ENCODE measurements at places on chromosomes 13 and 19.

DNA sequence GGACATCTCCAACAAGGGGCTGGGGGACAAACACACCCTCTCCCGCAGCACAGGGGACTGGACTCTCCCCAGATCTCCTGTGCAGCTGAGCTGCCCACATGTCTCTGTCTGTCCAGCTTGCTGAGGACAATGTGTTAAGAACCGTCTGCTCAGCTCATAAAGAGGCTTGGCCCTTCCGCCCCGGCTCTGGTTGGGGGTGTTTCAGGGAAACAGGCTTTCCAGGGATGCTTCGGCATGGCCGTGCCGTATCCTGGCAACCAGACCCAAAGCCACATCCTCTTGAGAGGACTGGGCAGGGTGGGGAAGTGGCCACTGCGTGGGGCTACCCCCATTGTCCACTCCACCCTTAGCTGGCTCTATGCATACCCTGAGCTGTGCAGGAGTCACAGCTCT is 41.1 kb upstream of the CHST8 start:
- DNase-seq: no peak

DNA sequence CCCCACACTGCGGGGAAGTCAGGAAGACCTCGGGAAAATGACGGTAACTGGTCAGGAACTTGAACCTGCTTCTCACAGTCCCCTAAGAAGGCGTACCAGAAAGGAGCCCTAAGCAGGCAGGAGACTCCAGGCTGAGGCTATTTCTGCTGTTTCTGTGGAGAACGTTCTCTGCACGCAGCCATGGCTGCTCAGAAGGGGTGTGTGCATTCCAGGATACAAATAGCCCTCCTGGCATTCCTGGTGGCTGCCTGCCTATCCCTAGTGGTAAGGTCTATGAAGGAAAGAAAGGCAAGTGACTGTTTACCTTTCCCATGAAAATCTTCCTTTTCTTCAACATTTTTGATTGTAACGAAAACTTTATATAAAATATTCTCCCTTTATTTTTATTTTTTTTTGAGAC is 2.5 kb downstream of the SGCG start:
- no peak for DNase-seq

DNA sequence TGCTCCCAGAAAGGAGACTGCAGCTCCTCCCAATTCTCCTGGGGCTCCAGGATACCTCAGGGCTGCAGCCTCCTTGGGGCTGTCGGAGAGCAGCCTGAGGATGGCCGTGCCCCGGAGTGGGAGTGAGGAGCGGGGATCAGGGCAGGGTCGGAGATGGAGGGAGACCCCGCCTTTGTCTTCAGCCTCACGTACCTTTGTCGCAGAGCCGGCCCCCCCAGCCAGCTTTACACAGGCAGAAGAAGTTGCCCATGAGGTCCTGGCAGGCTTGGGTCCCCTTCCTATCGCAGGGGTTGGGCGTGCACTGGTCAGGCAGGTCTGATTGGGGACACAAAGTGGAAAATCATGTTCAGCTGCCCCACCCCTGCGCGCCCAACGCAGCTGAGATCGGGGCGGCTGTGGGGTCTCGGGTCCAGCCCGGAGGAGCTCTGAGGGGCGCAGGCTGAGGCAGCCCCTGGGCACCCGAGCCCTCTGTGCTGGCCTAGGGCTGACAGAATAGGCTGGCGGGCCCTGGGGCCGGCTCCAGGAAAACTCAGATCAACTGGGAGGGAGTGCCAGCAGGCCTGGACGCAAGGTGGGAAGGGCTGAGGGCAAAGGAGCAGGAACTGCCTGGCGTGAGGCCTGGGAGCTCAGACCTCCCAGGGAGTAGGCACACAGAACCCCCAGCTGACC is 24.2 kb downstream of the GAS6 start:
- DNase-seq: no peak

DNA sequence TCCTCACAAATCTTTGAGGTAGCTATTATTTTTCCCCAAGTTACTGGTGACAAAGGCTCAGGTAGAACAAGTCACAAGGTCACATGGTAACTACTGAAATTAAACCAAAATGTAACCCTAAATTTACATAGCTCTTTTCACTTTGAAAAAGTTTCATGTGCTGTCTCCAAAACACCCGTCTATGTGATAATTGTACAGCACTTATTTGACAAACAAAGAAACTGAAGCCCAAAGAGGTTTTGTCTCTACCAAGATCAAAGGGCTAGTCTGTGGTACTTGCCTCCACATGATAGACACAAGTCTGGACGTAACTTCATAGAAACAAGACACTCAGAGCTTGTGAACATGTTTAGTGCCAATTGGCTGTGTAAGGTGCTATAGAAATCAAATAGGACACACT is 108.3 kb downstream of the SACS start:
- DNase-seq: no peak

GRCh38 chr19:31499281-31500196 is 150.3 kb upstream of the TSHZ3 start:
- no peak for DNase-seq

DNA sequence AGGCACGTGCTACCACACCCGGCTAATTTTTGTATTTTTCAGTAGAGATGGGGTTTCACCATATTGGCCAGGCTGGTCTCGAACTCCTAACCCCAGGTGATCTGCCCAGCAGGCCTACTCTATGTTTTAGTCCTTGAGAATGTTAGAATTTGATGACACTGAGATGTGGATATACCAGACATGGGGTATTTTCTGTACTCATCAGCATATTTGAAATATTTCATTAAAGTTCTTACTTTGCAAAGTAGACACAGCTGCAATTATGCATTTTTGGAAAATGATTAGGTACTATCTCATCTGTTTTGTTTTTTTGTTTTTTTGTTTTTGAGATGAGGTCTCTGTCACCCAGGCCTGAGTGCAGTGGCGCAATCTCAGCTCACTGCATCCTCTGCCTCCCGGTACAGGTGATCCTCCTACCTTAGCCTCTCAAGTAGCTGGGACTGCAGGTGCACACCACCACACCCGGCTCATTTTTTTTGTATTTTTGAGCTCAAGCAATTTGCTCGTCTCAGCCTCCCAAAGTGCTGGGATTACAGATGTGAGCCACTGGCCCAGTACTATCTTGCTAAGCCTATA is 12.7 kb downstream of the SPINT2 start:
- no peak for DNase-seq

DNA sequence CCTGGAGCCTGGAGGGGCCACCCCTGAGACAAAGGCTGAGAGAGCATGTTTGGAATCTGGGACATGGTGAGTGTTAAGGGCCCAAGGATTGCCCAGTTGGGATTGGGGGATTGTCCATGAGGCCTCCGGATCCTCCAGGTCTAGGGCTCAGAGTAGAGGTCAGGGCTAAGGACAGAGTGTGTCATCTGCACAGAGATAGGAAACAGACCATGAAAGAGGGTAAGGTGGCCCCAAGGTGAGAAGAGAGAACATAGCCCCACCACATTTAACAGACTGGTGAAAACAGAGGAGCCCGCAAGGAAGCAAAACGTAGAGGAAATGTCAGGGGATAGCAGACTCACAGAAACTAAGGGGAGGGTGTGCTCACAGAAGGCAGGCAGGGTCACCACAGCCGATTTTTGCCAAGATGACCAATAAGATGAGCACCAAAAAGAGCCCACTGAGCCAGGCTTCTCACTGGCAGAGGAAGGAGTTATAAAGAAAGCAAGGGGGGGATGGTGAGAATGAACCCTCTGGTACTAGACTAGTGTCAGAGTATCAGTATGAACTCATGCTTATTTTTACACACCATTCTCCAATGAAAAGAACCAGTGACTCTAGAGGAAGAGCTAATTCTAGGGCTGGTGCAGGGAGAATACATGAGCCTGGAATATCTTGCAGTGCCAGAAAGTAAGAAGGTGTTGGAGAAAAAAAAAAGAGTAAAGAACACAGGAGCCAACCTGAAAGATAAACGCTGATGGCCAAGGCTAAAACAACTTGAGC is 17.5 kb downstream of the DYRK1B start:
- no peak for DNase-seq

DNA sequence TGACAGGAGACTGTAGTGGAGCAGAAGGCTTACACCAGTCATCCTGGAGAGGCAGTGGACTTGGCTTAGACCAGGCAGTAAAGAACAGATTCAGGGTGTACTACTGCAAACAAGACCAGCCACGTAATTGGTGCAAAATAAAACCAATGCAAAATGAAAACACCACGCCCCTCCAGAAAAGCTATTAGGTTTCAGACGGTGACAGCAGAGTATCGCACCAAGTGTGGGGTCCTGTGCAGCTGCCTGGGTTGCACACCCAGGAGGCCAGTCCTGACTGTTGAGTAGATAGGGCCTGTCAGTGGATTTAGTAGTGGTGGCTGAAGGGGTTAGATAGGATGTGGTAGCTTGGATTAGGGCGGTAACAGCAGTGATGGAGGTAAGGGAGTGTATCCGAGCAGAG is 5.4 kb upstream of the PRKACA start:
- DNase-seq: no peak

GRCh38 chr19:49468746-49469447 is 5.1 kb upstream of the FLT3LG start:
- peak; percentile 71 for DNase-seq

GRCh38 chr19:1270854-1271527 is 1.9 kb downstream of the CIRBP start:
- DNase-seq: no peak

- DNase-seq: no peak
These were observed 352.4 kb downstream of the SPRY2 start for GRCh38 chr13:79988573-79988972.

DNA sequence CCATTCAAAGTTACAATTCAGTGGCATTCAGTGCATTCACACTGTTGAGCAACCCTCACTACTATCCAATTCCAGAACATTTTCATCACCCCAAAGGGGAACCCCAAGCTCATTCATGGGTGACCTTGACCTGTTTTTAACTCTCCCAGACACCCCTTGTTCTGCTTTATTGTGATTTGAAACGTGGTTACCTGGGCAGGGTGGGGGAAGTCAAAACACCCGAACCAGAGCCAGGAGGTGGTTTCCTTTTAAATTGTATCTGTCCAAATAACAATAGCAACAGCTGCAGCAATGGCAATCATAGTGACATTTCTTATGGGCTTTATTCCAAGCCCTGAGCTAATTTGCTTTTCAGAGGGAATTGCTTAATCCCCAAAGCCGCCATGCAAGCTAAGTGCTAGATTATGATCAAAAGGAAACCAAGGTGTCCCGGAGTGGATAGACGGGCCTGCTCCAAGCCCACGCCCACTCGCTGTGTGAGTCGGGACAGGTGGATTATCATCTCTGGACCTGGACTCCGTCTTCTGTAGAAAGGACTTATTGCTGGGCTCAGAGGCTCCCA is 6.1 kb downstream of the PTGIR start:
- DNase-seq: no peak

DNA sequence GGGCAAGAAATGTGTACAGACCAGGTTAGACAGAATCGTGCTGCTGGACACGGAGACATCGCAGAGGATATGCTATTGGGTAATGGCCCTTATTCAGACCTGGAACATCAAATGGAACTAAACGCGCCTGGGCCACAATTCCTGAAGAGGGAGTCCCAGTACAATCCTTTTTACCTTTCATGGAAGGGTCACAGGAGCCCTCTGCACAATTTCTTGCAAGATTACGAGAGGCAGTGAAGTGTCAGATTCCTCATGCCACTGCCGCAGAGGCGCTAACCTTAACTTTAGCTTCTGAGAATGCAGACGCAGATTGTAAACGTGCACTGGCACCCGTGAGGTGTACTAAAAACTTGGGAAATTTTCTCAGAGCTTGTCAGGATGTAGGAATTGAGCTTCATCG is 18.1 kb downstream of the CLEC4M start:
- no peak for DNase-seq

DNA sequence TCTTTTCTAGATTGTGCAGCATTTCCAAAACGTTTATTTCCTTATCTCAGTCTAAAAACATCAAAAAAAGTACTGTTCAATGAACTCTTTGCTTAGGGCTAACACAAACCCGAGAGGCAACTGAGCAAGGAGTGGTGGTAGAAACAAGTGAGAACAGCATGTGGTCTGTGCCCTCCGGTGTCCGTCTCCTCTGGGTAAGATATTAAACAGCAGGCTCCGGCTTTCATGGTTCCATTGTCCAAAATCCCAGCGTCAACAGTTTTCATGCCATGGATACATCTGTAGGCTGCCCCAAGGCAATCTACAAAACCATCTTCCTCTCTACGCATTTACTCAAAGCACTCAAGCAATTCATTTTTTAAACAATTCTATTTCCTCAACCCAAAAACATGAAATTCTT is 22.8 kb downstream of the DCLK1 start:
- DNase-seq: no peak

DNA sequence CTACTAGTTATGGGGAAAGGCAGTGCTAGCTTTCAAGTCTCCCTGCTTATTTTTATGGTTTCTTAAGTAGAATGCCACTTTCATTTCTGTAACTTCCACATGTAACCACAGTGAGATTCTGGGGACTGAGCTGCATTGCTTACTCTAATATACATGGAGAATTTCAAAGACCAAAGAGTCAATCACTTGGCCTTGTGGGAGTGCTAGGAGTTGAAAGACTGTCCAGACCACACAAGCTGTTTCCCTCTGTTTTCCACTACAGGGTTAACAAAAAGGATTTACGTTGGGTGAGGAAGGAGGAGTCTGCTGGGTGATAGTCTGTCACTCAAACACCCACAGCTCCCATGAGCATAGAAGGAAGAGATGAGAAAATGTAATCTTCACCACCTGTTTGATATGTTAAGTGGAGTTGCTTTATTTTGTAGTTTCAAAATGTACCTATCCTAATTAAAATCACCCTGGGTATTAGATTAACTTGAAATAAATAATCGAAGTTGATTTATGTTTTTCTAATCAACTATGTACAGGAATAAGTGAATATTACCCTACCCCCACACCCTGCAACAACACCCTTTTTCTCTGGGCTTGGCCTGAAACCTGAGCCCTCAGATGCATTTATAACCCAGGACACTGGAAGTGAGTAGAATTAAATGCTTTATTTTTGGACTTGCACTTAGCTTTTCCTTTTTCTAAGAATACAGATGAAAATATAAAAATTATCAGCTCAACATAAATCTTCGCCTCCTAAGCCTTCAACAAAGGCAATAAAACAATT is 225.8 kb upstream of the SLC10A2 start:
- no peak for DNase-seq

- DNase-seq: no peak
These were observed 85.0 kb downstream of the SACS start for GRCh38 chr13:23348262-23349127.

GRCh38 chr19:10766049-10766623 is 48.3 kb downstream of the DNM2 start:
- DNase-seq: no peak

GRCh38 chr13:109401891-109402290 is 384.5 kb downstream of the IRS2 start:
- no peak for DNase-seq

DNA sequence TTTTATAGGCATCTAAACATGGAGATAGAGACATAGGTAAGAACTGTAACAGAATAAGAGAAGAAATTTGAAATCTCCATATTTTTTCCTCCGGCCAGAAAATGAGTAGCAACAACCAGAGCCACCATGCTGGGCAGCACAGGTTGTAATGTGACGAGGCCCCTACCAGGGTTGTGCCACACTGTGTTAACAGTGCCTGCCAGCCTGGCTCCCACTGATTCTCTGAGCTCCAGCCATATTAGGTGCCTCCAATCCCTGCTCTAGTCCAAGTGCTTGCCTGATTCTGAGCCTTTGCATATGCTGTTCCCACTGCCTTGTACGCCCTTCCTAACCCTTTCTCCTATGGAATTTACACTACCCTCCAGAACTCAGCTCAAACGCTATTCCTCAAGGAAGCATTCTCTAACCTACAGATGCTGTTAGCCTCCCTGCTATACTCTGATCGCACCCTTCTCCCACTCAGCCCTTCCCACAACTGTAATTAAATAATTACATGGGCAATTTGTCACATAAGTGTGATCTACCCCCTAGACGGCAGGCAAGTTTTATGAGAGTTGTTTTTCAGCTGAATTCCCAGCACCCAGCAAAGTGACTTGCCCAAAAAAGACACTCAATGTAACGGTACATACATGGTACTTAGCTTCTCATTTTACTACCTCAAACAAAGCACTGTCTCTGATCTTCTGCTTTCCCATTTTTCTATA is 37.6 kb upstream of the STARD13 start:
- DNase-seq: no peak
